Right atrium auricular region (tissue), 2 donors: ENCODE measurements at places on chromosomes 16 and 17. TPM values are rescaled to one million over a fixed set of nuclear protein-coding genes. Genes with fewer than 3 reads are reported as not detected.

ABCC3 gene
- 1.4 TPM for total RNA-seq

MYH8 gene
- not detected for total RNA-seq

ASB16 gene
- 8.3 TPM for total RNA-seq

HOXB3 gene
- 1.2 TPM for total RNA-seq

RTN4RL1 gene
- 1.8 TPM for total RNA-seq

KRT12 gene
- total RNA-seq = not detected

VASN gene
- total RNA-seq = 39.0 TPM

CTU2 gene
- total RNA-seq = 7.1 TPM

OGFOD1 gene
- 23.7 TPM for total RNA-seq

KCTD19 gene
- total RNA-seq = 0.08 TPM

FMNL1 gene
- total RNA-seq = 7.6 TPM

CHST4 gene
- not detected for total RNA-seq

KRT16 gene
- total RNA-seq = not detected

- peak; percentile 61 for DNase-seq
These were observed 15.0 kb downstream of the TRPV1 start for GRCh38 chr17:3594051-3594800.

DNA sequence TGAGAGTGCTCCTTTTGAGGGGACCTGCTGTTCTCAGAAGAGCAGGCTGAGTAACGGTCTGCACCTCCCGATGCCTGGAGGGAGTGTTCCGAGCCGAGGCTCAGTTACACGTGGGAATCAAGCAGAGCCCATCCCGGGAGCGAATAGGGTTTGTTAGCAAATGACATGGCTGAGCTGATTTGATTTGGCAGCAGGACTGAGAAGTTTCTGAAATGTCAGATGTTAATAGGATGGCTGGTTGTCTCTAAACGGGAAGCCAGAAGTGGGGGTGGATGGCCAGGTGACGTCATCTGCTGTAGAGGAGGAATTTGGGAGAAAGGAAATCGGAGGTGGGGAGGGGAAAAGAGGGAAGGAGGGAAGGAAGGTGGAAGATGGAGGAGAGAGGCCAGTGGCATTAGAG lies 128.0 kb downstream of the RAP1GAP2 start:
- DNase-seq = no peak

GRCh38 chr16:71628810-71629209 lies 2.8 kb downstream of the MARVELD3 start:
- no peak for DNase-seq

GRCh38 chr16:3511286-3512180 lies 10.7 kb downstream of the CLUAP1 start:
- DNase-seq = no peak

- no peak for DNase-seq
These were observed 77.4 kb downstream of the BPTF start for GRCh38 chr17:67902511-67903231.

GRCh38 chr17:79572136-79572925 lies 38.5 kb downstream of the RBFOX3 start:
- no peak for DNase-seq

DNA sequence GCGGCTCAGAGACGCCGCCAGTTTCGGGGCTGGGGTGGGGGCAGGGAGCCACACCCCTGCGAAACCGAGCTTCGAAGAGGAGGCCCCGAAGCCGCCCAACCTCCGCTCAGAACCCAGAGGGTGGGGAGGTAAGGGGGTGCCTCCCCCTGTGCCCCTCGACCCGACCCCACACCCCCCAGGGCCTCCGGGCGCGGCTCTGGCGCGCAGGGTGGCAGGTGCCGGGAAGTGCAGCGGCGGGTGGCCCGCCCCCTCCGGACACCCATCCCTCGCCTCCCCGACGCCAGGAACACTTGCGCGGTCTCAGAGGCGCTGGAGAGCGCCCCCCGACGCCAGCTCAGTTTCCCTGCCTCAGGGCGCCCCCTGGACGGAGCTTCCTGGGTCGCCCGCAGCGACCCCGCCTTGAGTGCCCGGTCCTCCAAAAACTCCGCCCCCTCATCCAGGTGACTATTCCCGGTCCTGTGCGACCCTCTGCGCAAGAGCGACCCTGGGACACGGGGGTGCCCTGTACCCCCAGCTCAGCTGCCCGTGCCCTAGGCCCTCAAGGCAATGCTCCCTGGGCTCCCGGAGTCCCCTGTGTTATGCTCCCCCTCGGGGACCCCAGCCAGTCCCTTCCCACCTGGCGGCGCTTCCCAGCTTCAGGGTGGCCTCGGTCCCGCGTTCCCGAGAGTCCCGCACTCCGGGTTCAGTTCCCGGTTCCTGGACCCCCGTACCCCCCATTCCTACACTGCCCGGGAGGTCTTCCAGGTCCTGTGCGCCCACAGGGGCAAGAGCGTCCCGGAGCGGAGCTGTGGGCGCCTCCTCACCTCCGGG lies 562 bp downstream of the PPL start:
- DNase-seq = no peak

DNA sequence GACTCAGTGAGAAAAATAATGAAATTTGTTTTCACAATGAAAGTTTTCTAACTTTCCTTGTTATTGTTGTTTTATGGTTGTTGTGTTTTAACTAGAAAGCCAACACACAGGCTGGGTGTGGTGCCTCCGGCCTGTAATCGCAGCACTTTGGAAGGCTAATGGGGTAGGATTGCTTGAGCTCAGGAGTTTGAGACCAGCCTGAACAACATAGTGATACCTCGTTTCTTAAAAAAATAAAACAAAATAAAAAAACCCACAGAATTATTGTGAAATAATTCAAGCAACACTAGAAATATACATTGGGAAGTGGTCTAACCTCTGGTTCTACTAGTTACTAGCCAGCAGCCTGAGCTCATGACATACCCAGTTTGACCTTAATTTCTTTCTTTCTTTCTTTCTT lies 630 bp downstream of the MILR1 start:
- no peak for DNase-seq

DNA sequence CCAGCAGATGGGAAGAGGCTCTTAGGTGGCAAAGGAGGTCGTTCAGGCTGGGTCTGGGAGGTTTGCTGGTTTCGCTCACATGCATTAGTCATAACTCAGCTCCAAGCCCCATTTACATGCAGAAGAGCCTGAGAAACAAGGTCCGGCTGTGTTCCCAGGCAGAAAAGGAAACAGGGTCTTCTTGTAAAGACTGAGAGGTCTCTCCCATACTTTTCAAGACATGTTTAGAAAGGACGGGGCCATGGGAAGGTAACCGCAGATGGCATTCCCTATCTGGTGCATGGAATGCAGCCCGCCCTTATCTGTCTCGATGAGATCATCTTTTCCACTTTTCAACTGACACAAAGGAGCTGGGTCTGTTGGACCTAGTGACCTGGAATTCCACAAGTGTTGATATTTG lies 389.0 kb upstream of the CDH11 start:
- DNase-seq = no peak

- DNase-seq = no peak
These were observed 129.4 kb downstream of the TANGO6 start for GRCh38 chr16:68972720-68973119.

DNA sequence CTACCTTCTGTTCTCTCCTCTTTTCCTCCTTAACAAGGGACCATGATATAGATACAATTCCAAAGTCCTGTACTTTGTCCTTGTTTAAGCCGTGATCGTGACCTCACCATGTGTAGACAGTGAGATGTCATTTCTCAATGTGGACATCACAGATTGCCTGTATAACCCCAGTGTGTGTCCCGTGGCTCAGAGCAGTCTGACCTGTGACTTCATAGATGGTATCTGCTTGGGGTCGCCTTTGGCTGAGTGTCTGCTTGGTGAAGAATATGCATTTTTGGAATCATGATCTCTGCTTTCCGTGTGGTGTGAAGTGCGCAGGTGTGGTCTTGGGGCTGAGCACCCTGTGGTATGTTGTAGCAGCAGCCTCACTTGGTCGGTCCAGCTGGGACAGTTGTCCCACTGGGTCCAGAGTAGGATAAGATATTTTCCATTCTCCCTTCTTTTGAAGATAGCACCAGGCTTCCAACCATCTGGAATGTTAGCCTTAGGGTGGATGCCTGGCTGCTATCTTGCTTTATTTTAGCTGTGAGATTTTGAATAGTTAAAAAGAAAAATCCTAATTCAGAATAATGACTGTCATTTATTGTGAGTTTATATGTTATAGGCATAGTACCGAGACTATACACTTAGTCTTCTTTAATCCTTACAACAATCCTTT lies 13.4 kb downstream of the MSI2 start:
- DNase-seq = no peak

GRCh38 chr17:69060822-69061221 lies at the start of gene ABCA9:
Gene ABCA9, minus strand, starts transcription at chr17:69060927. Its CDS starts 9,801 bp downstream, at chr17:69051126.
- DNase-seq = peak; percentile 59

GRCh38 chr17:48283411-48283810 lies 146.6 kb downstream of the SKAP1 start:
- no peak for DNase-seq

GRCh38 chr17:75524269-75524969 lies 1.1 kb upstream of the LLGL2 start:
- DNase-seq = no peak

DNA sequence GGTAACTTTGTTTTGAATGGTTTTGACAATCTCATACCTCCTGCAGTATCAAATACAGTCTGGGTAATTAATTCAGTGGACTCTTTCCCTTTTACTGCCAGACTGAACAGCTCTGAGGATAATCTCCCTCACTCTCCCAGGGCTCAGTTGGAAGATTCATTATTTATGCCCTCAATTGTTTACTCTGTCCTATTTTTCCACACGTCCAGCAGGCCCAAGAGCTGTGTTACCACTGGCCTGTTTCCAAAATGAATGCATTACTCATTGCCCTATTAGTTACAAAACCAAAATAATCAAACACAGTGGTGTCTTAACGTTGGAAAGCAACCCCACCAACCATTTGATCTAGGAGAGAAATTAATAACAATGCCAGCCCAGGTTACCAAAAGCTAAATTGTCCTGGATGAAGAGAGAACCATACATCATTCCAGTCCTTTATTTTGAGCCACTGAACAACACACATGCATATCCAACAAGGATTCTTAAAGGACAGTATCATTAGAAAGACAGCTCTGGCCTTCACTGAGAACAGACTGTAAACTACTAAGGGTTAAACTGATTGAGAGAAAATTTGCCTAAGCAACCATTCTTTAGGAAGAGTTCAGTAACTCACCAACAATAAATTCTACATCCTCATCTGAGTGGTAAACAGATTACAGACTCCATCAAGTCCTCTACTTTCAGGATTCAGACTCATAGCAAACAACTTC lies 34.5 kb downstream of the FAM222B start:
- no peak for DNase-seq

GRCh38 chr17:17164156-17164555 lies 42.0 kb downstream of the PLD6 start:
- no peak for DNase-seq

GRCh38 chr16:67170949-67171649 lies 761 bp downstream of the NOL3 start:
- DNase-seq = no peak

DNA sequence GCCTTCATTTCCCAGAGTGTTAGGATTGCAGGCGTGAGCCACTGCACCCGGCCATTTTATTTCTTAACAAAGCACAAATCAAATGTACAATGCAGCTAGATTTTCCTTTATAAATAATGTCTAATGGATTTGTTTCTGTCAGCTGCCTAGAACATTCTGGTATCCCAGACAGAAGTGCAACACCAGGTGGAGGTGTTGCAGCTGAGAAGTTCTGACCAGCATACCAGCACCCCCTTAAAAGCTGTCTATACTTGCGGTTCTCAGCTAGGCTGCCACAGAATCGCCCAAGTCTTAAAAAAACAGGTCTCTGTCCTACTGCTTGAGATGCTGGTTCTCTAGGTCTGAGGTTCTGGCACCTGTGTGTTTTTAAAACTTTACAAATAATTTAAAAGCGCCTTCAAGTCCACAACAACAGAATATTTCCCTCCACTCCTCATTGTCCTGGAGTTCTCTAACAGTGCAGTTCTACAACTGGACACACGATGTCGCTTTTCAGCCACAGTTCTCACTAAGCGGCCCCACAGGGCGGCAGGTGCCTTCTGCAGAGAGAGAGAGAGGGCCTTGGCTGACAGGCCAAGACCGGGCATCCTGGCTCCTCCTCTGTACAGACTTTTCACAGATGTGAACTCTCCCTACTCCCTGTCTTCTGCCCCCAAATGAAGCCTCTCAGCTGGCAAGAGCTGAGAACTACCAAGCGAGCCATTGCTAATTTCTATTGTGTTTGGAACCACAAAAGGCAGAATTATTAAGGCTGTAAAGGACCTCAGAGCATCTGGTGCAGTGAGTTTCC lies 32.6 kb upstream of the MEOX1 start:
- DNase-seq = peak; percentile 67

DNA sequence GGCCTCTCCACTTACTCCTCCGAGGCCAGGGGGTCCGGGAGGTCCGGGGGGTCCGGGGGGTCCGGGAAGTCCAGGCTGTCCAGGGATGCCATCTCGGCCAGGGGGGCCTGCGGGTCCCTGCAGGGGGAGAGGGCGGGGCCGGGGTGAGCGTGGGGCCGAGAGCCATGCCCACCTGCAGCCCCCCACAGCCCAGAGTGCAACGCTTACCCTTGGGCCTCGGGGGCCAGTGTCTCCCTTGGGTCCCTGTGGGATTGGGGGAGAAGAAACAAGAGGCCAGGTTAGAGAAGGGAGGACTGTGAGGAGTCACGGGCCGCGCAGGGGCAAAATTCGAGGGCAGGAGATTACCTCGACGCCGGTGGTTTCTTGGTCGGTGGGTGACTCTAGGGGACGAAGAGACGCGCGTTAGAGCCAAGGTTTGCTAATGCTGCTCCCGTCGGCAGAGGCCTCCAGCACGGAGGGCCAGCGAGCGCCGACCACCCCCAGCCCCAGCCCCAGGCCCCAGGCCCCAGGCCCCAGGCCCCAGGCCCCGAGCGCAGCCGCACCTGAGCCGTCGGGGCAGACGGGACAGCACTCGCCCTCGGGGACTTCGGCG lies 2.1 kb downstream of the COL1A1 start:
- no peak for DNase-seq

DNA sequence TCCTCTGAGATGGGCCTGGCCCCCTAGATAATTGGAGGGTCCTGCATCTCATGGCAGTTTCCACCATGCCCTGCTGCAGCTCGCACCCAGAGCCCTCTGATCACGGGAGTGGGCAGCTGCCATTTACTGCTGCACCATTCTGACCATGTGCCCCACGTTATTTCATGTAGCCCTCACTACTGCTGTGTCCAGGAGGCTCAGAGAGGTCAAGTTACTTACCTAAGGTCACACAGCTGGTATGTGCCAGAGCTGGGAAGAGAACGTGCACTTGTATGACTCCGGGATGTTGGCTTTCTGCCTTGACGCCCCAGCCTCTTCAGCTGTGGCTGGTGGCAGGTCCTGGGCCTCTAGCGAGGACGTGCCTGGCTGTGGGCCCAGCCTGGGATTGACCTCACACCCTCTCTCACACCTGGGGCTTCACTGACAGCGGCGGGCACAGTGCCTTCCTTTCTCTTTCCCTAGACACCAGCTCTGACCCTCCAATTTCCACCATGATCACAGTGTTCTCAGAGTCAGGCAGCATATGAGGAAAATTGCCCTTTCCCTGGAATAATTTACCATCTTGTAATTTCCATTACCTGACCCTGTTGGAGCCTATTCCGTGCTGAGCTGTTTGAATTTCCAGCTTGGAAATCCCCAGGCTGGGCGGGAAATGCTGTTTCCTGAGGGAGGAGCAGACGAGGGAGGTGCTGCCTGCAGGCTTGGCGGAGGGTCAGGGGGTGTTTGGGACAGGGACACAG lies 18.5 kb upstream of the DOC2B start:
- DNase-seq = no peak
